Kasumi-1 (cell line): ENCODE measurements at places on chromosomes 5 and 9.

DNA sequence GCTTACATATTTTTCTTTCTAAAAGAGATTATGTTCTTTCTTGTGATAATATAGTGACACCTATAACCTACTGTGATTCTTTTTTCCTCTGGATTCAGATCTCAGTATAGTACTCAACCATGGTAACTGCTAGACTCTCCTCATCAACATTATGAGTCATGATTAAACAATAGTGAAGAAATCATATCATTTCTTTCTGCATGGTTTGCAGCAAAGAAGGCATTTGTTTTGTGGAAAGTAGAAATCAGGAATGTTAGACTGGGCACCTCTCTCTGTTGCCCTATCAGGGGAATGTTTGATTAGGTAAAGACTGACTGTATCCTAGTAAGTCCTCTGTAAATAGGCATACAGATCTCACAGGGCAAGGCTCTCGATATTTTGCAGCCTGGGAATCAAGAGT lies 25.6 kb upstream of the SMC2 start:
- DNase-seq: no peak

- DNase-seq: no peak
These were observed 3.2 kb downstream of the FAT2 start for GRCh38 chr5:151587796-151588555.

DNA sequence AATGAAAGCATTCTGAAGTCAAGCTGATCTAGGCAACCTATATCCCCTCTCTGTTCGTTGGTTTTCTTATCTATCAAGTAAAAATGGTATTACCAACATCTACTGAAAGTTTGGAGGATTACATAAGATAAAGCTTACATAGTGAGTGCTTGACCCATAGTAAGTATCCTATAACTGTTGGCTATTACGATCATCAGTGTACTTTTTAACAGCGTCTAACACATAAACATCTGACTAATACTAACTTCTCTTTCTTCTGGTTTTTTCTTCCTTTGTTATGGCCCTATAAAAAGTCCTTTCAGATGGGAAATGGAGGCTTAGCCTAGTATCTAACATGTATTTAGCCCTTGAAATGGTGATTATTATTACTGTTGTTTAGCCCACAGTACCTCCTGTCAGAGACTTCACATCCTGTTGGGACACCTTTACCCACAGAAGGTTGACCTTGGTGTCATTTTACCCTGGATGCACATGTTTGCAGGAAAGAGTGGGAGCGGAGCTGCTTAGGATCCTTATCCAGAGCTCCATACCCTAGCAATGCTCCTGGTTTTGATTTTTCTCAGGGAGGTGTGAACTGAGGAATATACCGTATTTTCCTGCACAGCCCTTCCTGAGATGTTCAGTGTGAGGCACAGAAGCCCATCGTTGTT lies 6.0 kb downstream of the INSYN2B start:
- DNase-seq: no peak

GRCh38 chr9:134624621-134625181 lies 16.9 kb upstream of the COL5A1 start:
- DNase-seq: no peak

DNA sequence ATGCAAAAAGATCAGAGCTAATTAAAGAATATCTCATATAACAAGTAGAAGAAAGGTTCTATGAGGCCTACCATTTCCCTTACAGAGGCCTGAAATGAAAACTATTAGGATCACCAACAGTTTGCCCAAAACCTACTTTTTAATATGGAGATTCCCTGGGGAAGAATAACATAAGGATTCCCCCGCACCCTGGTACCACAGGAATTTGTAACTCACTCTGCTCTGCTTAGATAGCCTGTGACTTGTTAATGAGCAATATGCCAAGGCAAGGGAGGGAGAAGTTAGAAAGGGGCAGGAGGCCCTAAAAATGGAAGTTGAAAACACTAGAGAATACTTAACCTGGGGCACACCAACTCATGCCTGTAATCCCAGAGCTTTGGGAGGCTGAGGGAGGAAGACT lies 107.0 kb downstream of the CDH6 start:
- DNase-seq: no peak

DNA sequence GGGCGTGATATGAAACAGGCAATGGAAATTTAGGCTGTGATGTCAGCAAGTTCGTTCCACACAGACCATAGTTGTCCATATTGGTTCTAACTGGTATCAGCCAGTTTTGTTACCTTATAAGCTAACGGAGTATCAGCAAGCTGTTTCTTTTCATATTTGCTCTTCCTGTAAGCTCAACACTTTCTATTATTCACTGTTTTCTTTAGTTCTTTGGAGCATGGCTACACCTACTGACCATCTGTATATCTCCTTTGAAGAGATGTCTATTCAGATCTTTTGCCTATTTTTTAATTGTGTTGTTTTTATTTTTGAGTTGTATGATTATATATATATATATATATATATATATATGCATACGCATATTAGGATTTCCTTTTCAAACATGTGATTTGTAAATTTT lies 1057.2 kb upstream of the CDH10 start:
- DNase-seq: no peak

DNA sequence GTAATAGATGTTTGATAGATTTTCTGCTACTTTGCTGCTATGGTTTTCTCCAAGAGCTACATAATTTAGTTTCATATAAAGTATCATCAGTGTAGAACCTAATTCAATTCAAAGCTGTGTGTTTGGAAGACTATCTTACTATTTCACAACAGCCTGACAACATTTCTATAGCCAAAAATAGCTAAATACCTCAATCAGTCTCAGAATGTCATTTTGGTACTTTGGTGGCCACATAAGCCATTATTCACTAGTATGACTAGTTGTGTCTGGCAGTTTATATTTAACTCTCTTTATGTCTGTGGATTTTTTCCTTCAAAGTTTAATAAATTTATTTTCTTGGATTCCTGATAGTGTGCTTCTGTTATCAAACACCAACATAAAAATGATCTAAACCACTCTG lies 35.1 kb upstream of the CCDC152 start:
- no peak for DNase-seq

DNA sequence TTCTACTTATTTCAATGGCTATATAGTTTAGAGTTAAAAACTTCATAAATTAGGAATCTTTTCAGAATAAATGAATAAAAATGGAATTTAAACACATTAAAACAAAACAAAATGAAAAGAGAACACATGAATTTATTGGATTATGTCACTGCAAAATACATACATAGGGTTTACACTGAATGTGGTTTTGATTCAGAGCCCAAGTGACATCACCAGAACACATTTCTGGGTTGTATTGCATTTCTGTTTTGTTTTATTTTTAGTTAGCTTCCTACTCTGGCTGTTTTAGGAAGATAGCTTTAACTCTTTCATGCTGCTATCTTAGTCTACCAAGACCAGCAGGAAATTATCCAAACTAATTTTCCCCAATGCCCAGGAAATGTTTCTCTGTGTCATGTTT lies 1935.0 kb downstream of the EFNA5 start:
- DNase-seq: no peak

DNA sequence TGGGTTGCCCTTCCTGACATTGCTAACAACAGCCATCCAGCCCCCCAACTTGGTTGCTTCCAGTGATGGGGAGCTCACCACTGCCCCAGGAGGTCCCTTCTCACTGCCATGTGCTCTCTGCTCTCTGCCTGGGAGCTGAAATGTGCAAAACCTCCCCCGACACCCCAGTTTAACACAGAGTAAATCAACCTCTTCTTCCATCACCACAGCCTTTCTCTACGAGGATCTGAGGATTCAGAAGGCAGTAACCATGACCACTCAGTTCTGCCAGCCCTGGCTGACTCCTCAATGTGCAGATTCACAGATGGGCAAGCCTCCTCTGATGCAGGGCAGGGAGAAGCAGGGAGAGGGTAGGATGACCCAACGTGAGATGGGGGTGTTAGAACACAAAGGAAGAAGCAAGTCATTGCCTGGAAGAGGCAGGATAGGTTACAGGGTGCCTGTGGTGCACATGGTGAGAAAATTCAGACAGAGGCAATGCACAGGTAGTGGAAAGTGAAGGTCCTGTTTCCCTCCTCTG lies 185.0 kb downstream of the DAB2IP start:
- no peak for DNase-seq

DNA sequence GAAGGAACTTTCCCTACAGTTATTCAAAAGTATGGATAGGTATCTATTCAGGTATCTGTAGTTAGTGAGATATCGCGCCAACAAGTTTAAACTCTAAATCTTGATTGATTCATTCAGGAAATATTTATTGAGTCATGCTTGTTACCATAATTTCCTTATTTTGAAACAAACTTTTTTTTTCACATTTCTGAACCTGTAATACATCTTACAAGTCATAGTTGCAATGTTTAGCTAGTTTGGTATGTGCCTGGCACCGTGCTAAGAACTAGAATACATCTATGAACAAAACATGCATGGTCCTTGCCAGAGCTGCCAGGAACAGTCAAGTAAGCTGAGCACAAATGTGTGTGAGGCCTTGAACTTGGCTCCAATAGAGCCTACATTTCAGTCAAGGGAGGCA lies 226.4 kb downstream of the PCSK5 start:
- DNase-seq: no peak

DNA sequence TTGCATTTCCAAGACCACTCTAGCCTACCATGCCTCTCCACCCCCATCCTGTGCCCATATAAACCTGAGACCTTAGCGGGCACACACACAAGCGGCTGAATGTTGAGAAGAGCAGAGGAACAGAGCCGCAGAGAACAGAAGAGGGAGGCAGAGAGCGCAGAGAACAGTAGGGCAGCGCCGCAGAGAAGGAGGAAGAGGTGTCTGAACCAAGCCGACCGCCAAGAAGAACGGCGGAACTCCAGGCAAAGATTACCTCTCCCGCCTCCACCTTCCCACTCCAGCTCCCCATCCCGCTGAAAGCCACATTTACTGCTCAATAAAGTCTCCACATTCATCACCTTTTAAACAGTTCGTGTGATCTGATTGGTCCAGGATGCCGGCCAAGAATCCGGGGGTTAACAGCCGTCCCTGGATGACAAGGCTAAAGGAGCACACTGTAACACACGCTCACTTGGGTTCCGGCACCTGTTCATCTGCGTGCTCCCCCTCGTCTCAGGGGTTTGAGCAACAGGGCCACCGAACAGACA lies 33.2 kb downstream of the GRIN3A start:
- DNase-seq: peak; percentile 87

- DNase-seq: no peak
These were observed 46.5 kb downstream of the SVEP1 start for GRCh38 chr9:110532908-110533665.

DNA sequence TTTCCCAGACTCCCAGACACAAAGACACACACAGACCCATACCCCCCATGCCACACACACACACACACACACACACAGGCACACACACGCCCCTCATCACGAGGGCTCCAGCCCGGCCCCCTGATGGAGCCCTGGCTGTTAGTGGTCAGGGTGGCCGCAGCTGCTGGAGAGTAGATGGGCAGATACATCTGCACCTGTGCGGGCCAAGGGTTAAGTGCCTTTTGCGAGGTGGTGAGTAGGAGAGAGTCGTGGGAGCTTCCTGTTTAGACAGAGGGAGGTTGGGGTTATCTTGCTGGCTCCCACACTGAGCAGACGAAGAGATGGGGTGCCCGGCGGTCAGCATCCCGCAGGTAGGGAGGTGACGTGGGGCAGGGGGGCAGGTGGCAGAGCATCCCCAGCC lies 8.2 kb downstream of the PRRX2 start:
- DNase-seq: no peak

GRCh38 chr9:123401879-123402513 lies 46.0 kb downstream of the CRB2 start:
- DNase-seq: peak; percentile 73

GRCh38 chr5:67216564-67216963 lies 20.0 kb upstream of the CD180 start:
- no peak for DNase-seq

- DNase-seq: no peak
These were observed 115.7 kb upstream of the MPDZ start for GRCh38 chr9:13395156-13395555.

DNA sequence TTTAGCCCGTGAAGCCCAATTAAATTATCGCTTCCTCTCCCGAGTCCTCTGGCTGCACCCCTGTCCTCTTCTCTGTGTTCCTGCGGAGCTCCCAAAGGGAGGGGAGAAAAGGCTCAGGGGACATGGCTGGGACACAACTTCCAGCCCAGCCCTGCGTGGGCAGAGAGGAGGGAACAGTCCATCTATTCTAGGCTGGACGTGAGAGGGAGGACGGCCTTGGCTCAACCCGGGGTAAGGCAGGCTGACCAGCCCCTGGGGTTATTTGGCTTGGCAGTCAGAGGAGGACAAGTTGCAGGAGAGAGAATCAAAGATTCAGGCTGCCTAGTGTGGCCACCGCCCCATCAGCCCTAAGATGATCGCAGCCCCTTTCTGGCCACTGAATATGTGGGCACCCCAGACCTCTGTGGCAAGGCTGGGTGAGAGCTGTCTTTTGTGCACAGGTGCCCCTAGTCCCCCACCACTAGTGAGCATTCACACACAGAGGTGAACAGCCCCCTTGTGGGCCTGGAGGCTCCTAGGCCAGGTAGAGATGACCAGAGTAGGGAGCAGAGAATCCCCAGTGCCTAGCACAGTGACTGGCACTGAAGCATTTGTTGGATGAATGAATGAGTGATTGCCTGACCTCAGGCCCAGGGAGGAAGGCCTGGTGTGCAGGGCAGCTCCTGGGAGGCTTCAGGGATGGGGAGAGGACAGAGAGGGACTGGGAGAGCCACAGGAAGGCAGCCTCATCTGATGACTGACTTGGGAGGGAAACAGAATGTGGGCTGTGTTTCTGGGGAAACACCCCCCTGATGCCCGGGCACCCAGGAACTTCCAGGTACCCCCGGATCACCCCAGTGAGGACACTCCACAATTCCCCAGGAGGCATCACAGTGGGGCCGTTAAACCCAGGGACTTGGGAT lies 133.9 kb downstream of the C9orf50 start:
- DNase-seq: no peak

- no peak for DNase-seq
These were observed 122.6 kb upstream of the BASP1 start for GRCh38 chr5:17094830-17095229.

- DNase-seq: no peak
These were observed at the start of gene ECSCR for GRCh38 chr5:139462586-139463276. ECSCR (minus strand) TSS chr5:139462743; CDS start chr5:139462670, 73 bp downstream.

GRCh38 chr9:37969130-37969529 lies 65.2 kb upstream of the SLC25A51 start:
- DNase-seq: no peak

DNA sequence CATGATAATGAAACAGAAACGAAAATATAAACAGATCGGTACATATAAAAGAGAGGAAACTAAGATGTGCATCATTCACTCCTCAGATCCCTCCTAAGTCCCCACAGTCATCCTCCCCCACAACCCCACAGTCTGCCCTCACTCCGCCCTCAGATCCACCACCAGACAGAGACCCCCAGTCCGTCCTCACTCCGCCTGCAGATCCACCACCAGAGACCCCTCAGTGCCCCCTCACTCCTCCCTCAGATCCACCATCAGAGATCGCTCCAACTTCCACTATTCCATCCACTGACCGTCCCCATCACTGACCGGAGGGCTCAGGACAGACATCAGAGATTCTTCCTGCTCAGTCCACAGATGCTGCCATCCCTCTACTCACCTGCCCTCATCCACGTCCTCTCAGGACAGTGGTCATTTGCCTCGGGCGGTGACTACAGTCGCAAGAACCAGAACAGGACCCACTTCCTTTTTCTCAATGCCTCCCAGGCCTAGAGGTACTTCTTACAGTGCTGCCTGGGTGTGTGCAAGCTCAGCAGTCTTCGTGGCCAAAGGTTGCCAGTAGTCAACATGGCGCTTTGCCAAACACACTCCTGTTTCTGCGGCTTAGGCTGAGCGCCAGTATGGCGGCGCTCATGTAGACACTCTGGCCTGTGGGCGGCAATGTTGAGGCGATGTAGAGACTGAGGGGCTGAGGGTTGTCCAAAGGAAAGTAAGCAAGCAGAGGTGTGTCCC lies 8.3 kb upstream of the SPATA31C1 start:
- DNase-seq: no peak

- DNase-seq: no peak
These were observed 112.4 kb downstream of the ASTN2 start for GRCh38 chr9:117302487-117302886.
